B cell (primary cell): ENCODE measurements at places on chromosomes 7 and 10. TPM values are rescaled to one million over a fixed set of nuclear protein-coding genes. Genes with fewer than 3 reads are reported as not detected.

GRCh38 chr7:135578569-135578968 is 20.9 kb downstream of the NUP205 start:
- H3K4me3 ChIP-seq: no peak overlapping the region
- H3K4me1 ChIP-seq: peaks cover 6% of the 10 kb centered on the region

DNA sequence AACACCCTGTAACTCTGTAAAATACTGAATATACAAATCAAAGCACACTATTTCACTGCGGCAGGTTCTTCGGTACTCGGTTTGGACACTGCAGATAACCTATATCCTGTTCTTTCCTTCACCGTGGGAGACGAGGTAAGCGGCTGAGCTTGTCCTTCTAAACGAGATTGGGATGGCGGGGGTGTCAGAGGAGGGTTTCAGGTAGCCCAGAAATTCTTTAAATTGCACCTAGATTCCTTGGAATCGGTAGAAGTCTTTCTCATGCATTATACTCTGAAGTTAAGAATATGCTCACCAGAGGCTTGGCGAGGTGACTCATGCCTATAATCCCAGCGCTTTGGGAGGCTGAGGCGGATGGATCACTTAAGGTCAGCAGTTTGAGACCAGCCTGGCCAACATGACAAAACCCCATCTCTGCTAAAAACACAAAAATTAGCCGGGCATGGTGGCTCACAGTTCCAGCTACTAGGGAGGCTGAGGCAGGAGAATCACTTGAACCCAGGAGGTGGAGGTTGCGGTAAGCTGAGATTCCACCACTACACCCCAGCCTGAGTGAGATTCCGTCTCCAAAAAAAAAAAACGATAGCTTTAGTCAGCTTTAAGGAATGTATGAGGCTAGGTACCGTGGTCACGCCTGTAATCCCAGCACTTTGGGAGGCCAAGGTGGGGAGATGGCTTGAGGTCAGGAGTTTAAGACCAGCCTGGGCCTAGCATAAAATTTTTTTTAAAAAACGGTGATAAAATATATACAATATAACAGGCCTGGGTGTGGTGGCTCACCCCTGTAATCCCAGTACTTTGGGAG is 10.1 kb upstream of the LAT2 start:
- H3K27me3 ChIP-seq: no peaks in the 10 kb centered on the region
- no peak for DNase-seq
- no peak overlapping the region for H3K27ac ChIP-seq
- peaks cover 13% of the 10 kb centered on the region for H3K4me1 ChIP-seq
- no peaks in the 10 kb centered on the region for H3K36me3 ChIP-seq

GRCh38 chr10:42951486-42952251 is 125.2 kb upstream of the RET start:
- no peak overlapping the region for H3K4me3 ChIP-seq
- no peaks in the 10 kb centered on the region for H3K36me3 ChIP-seq
- DNase-seq: no peak
- no peaks in the 10 kb centered on the region for H3K4me1 ChIP-seq
- H3K27ac ChIP-seq: no peak overlapping the region

Gene TEX36
- polyA plus RNA-seq: not detected in 2 replicates

Gene ZNF736
- 10.0 and 18.0 TPM in 2 replicates for polyA plus RNA-seq

- H3K27ac ChIP-seq: no peak overlapping the region
- H3K4me1 ChIP-seq: no peaks in the 10 kb centered on the region
- no peak overlapping the region for H3K4me3 ChIP-seq
- no peaks in the 10 kb centered on the region for H3K27me3 ChIP-seq
- DNase-seq: no peak
Observed at GRCh38 chr10:21449288-21449966, 76.1 kb downstream of the SKIDA1 start.

GRCh38 chr7:11478882-11479281 is 353.1 kb downstream of the THSD7A start:
- no peaks in the 10 kb centered on the region for H3K36me3 ChIP-seq
- DNase-seq: no peak
- H3K27me3 ChIP-seq: no peaks in the 10 kb centered on the region
- no peak overlapping the region for H3K27ac ChIP-seq
- H3K4me1 ChIP-seq: no peaks in the 10 kb centered on the region

DNA sequence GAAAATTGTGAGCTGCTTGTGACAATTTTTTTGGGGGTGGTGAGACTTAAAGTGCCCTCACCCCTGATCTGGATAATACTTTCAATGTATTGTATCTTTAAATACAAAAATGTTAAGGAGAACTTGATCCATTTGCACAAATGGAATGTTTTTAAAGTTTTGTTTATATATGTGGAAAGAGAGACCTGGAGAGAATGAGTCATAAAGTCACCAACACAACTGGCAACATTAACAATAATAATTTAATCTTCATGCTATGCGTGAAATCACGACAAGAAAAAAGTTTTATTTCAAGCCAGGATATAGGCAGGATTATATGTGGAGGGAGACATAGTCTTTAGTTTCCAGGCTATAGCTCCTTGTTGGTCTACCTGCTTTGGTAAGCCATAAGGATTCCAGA is 537.5 kb downstream of the GPAM start:
- H3K36me3 ChIP-seq: no peaks in the 10 kb centered on the region
- H3K4me3 ChIP-seq: no peak overlapping the region
- H3K27ac ChIP-seq: no peak overlapping the region
- no peaks in the 10 kb centered on the region for H3K27me3 ChIP-seq
- DNase-seq: no peak
- H3K4me1 ChIP-seq: no peaks in the 10 kb centered on the region

- no peaks in the 10 kb centered on the region for H3K27me3 ChIP-seq
- H3K4me1 ChIP-seq: no peaks in the 10 kb centered on the region
- no peak overlapping the region for H3K4me3 ChIP-seq
- no peak overlapping the region for H3K27ac ChIP-seq
- no peak for DNase-seq
Observed at GRCh38 chr10:43731486-43731885, 82.8 kb upstream of the ZNF32 start.

- DNase-seq: no peak
- no peaks in the 10 kb centered on the region for H3K27me3 ChIP-seq
- no peak overlapping the region for H3K27ac ChIP-seq
- H3K4me3 ChIP-seq: no peak overlapping the region
- H3K36me3 ChIP-seq: no peaks in the 10 kb centered on the region
Observed at GRCh38 chr10:5125315-5126044, 31.3 kb downstream of the AKR1C3 start.

GRCh38 chr10:95482501-95483233 is 78.5 kb downstream of the SORBS1 start:
- no peak overlapping the region for H3K27ac ChIP-seq
- no peaks in the 10 kb centered on the region for H3K4me1 ChIP-seq
- no peak overlapping the region for H3K4me3 ChIP-seq
- H3K27me3 ChIP-seq: no peaks in the 10 kb centered on the region
- no peaks in the 10 kb centered on the region for H3K36me3 ChIP-seq

DNA sequence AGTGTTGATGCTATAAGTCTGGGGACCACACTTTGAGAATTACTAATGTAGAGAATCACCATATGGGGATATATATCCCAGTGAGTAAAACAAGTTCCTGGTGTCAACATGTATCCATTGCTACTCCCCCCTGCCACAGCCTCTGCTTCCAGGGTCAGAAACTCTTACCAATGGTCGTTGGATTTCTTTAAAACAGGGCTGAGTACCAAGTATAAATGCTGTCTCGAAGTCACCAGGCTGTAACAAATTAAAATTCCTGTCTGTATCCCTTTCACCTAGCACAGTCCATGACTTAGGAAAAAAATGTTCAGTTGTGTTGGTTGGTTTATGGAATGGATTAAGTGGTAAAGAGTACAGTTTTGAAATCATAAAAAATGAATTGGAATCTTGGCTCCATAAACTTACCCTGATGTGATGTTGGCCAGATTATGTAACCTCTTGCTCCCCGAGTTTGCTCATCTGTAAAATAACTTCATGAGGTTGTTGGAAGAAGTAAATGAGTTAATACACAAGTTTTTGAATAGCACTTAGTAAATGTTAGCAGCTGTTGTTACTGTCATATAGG is 364.0 kb upstream of the LRGUK start:
- H3K36me3 ChIP-seq: no peaks in the 10 kb centered on the region
- no peaks in the 10 kb centered on the region for H3K27me3 ChIP-seq
- DNase-seq: no peak
- no peak overlapping the region for H3K4me3 ChIP-seq
- no peaks in the 10 kb centered on the region for H3K4me1 ChIP-seq

GRCh38 chr10:86888585-86889381 is 68.6 kb downstream of the MMRN2 start:
- H3K4me3 ChIP-seq: no peak overlapping the region
- H3K36me3 ChIP-seq: no peaks in the 10 kb centered on the region
- H3K4me1 ChIP-seq: peaks cover 13% of the 10 kb centered on the region

GRCh38 chr7:66140924-66141323 is 26.3 kb downstream of the CRCP start:
- no peak for DNase-seq
- H3K4me3 ChIP-seq: no peak overlapping the region
- H3K4me1 ChIP-seq: no peaks in the 10 kb centered on the region
- no peaks in the 10 kb centered on the region for H3K27me3 ChIP-seq

DNA sequence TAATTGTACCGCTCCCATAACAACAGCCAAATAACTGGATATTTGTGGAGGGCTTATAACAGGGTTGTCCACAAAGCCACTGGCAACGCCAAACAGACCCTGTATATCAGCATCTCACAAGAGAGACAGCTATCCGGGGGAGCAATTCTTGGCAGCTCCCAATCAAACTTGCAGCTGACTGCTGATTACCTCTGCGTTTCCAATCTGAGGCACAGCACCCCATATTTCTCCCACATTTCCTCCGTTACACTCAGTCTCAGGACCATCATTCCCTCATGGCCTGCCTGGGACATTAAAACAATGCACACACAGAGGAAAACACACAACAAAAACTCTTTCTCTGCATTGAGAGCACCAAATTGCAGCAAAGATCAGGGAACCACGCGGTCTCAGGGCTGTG is 67.8 kb upstream of the SDK1 start:
- no peak for DNase-seq
- no peaks in the 10 kb centered on the region for H3K4me1 ChIP-seq
- H3K27ac ChIP-seq: no peak overlapping the region
- H3K4me3 ChIP-seq: no peak overlapping the region
